ENCODE measurements at places on chromosomes 1 and 21.

- no peak for DNase-seq
Observed at GRCh38 chr1:39272798-39273469, 68.4 kb downstream of the MACF1 start.

DNA sequence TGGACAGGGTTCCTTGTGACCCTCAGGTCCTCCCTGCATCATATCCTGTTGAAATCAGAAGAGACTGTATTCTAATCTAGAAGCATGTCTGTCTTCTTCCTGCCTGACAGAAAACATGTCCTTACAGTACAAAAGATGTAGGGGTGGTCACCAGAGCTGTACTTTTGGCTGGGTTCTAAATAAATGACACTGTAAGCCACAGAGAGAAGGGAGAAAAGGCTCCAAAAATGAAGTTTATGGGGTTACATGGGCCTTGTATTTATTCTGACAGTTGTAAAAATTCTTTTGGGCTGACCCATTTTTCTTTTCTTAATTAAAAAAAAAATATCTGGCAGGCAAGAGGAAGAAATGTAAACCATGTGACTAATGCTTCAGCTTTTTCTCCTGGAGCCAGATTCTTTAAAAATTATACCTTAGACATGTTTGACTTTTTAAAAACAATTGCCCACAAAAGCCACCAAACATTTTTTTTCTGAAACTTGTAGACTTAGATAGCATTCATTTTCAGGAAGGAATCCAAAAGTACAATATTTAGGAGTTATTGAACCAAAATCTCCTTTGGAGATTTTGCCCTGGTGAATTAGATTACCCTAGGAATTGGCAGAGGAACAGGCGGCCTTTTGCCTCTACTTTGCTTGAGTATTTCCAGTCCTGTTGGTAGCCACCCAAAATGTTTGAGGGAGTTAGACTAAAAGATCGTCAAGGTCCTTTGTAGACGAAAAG lies 17.1 kb downstream of the RGL1 start:
- no peak for DNase-seq

- no peak for DNase-seq
Observed at GRCh38 chr1:3031401-3032221, 10.3 kb downstream of the ACTRT2 start.

DNA sequence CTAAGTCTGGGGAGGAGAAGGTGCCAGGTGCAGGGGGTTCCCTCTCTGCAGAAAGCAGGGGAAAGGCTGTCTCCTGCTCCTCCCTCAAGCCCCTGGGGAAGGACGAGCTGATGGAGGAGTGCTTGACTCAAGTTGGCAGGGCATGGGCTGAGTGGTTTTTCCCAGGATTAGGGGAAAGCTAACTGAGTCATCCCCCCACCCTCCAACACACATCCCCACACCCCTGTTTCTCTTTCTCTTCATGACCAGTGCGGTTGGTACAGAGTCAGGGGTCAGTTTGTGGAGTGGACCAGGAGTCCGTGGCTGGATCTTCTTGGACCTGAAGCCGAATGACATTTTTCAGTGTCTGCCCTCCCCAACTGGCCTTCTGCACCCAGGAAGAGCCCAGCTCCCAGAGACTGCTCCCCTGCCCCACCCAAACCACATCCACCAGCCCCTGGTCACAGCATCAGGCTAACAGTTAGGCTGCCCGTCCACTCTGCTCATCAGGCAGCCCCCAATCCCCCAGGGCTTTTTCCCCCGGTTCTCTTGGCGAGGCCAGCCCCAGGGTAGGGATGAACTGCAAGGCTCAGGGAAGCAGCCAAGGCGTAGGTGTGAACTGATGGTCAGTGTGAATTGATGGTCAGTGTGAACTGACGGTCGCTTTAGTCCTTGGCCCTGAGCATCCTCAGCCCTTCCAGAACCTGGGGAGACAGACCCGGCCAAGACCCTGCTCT lies 81.0 kb downstream of the PAX7 start:
- no peak for DNase-seq

DNA sequence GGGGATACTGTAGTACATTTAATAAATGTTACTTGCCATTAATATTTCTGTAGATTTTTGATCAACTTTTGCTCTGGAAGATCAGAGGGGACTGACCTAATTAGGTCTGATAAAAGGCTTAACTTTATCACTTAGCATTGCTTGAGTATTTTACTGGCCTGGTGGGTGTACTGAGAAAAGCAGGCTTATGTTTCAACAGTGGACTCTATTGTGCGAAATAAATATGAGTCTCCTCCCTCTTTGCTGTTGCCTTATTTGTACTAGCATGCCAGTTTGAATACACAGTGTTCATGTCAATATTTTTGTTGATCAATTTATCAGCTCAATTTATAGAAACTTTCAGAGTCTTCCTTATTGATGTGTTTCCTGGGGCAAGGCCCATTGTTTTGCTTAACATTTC lies 49.1 kb downstream of the EBNA1BP2 start:
- DNase-seq, result no peak

- DNase-seq, result no peak
Observed at GRCh38 chr1:156908541-156908940, 11.9 kb upstream of the LRRC71 start.
